ENCODE measurements at places on chromosomes 6 and 20.

- DNase-seq = no peak
Measured at GRCh38 chr6:114364301-114364700, 21.5 kb upstream of the HS3ST5 start.

- no peak for DNase-seq
Measured at GRCh38 chr6:147806697-147807096, 298.2 kb downstream of the SAMD5 start.

GRCh38 chr6:36128793-36129192 lies 1.5 kb upstream of the MAPK13 start:
- no peak for DNase-seq

GRCh38 chr6:28486533-28486932 lies 29.1 kb downstream of the GPX6 start:
- DNase-seq = no peak

DNA sequence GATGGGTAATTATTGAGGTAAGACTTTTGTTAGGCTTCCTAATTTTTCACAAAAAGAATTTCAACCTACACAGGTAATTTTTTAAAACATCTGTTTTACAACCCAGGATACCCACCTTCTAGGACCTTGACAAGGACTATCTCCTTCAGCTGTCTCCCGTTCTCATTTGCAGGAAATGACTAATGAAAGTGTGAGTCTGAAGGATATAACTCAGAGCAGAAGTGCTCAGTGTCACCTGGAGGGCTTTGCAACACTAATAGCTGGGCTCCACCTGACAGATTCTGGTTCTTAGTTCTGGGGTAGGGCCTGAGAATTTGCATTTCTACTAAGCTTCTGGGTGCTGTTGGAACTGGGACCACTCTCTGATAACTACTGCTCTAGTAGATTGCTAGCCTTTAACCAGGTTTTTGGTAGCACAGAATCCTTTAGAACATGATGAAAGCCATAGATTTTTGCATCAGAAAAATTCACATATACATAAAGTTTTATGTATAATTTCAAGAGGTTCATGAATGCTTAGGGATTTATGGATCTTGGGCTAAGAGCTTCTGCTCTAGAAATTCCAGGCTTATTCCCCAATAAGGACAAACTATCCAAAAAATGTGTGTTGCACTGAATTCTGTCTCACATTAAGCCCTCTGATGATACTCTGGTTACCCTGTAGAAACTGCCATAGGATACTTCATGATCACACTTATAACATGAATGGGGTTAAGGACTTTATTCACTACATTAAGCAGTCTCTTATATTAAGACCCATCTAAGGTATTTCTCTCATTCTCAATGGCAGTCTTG lies 30.3 kb downstream of the AK9 start:
- DNase-seq = no peak

GRCh38 chr20:33964441-33964840 lies 29.3 kb upstream of the RALY start:
- no peak for DNase-seq

DNA sequence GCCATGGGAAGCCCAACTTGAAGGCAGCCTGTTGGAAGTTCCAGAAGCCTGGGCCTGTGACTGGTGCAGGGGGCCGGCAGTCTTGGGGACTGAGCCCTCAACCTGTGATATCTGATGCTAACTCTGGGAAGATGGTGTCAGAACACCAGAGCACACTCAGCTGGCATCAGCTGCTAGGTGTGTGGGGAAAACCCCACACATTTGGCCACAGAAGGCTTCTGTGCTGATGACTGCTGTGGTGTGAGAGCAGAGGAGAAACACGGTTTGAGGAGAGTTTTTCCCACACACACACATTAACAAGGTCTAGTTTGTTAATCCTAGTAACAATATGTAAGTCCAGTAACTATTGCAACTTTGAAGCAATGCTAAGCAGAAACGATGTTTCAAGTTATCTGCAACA lies 78.0 kb downstream of the PSMB1 start:
- no peak for DNase-seq

- no peak for DNase-seq
Measured at GRCh38 chr6:38207375-38207774, 387.8 kb downstream of the ZFAND3 start.

All from NCI-H2081 treated with DMSO at 0.1 percent for 48 hours (cell line).